ENCODE measurements at places on chromosomes 11 and 22.

DNA sequence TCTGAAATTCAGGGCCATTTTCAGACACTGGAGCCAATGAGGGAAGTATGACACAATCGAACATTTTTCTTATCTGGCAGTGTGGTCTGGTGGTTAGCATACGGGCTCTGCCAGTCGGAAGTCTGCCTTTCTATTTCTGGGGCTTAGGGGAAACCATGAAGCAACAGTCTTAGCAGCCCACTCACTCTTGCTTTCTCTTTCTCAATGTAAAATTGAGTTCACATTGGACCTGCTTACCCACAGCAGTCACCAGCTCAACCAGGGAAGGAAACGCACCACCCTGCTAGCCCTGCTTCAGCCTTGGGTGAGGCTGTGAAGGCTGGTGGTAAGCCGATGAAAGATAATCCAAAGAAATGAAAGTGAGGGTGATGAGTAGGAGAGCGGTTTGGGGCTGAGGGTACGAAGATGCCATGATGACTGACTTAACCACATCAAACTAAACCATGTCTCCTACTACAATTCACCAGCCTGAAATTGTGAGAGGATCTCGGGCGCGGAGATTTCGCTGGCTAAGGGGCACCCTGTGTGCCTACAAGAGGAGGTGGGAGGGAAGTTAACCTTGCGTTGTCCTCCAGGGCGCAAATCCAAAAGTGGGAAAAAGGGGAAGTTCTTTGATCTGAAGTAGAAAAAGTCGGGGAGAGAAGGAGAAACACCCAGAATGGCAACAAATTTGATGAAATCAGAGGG lies 2.0 kb upstream of the LMO2 start:
- peak; percentile 63 for DNase-seq

DNA sequence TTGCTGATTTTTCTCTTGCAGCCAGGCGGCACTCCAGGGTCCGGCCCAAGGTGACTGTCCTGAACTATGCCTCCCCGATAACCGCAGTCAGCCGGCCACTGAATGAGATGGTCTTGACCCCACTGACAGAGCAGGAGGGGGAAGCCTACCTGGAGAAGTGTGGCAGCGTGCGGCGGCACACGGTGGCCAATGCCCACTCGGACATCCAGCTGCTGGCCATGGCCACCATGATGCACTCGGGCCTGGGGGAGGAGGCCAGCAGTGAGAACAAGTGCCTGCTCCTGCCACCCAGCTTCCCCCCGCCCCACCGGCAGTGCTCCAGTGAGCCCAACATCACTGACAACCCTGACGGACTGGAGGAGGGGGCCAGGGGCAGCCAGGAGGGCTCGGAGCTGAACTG lies 47.8 kb downstream of the TRAF6 start:
- DNase-seq = no peak

DNA sequence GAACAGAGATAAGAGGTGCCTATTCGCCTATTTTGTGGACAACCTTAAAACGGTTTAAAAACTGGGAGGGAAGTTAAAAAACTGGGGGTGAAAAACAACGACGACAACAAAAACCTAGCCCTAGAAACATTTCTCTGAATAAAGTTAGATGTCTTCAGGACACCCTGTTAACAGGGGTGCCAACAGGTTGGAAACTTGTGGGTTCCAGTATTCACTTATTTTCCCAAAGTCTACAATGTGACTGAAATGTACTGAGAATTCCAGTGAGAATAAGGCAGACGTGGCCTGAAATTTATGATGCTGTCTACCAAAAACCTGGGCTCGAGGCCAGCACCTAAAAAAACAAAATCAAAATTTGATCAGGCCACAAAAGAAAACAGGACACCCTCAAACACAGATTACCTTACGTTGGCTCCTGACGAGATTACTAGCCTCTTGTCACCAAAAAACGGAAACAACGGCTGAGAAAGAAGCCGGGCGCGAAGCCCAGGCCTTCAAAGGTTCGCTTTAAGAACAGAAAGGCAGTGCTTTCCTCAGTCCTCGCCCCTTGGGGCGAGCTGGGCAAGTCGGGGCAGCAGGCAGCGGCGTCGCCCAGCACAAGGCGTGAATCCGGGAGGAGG lies 906 bp downstream of the CCDC90B start:
- no peak for DNase-seq

GRCh38 chr11:10930224-10930971 lies 72.5 kb upstream of the ZBED5 start:
- peak; percentile 43 for DNase-seq

DNA sequence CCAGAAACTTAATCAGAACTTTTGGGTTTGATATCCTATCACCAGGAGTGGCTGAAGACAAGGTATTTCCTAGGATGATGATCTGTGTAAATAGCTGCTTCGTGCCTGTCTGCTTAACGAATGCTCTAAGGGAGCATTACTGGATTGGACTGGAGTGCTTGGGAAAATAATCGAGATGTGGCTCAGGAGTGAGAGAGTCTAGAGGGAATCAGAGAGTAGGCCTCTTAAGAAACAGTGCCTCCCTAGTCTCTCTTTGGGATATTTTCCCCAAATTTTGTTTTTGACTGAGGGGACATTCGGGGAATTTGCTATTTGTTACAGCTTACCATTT lies 2.5 kb downstream of the MAML2 start:
- no peak for DNase-seq

DNA sequence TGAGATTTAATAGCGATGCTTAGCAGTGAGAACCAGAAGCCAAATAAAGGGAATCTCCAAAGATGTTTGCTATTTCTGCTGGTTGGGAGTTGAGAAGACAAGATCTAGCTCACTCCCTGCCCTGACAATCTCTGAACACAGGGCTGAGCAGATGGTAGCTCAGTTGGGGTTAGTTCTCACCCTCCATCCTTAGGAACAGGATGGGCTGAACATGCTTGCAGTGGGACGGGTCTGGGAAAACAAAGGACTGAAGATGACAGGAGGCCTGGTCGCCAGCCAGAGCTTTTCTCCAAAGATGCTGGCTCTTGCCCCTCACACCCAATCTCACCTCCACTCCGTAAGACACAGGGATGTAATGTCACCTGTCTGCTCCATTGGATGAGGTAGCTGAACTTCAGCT lies 72.7 kb downstream of the SC5D start:
- no peak for DNase-seq

GRCh38 chr11:6406370-6406769 lies 12.5 kb downstream of the APBB1 start:
- no peak for DNase-seq

DNA sequence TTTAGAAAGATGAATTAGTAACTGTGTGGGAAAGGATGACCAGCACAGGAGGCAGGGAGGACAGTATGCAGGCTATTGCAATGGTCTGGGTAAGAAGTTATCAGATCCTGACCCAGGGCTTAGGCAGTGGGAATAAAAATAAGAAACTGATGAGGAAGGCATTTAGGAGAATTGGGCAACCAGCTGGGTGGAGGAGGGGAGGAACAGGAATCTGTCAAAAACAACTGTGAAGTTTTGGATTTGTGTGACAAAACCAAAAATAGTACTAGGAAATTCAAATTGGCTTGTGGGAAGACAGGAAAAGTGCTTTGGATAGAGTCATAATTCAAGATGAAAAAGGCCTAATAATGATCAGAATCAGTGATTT lies 27.9 kb downstream of the MMP13 start:
- DNase-seq = no peak

- no peak for DNase-seq
Observed at GRCh38 chr22:21702700-21703683, 32.6 kb downstream of the YPEL1 start.

Data from CD8-positive, alpha-beta T cell (primary cell).